ENCODE measurements at places on chromosomes 7 and 10.

DNA sequence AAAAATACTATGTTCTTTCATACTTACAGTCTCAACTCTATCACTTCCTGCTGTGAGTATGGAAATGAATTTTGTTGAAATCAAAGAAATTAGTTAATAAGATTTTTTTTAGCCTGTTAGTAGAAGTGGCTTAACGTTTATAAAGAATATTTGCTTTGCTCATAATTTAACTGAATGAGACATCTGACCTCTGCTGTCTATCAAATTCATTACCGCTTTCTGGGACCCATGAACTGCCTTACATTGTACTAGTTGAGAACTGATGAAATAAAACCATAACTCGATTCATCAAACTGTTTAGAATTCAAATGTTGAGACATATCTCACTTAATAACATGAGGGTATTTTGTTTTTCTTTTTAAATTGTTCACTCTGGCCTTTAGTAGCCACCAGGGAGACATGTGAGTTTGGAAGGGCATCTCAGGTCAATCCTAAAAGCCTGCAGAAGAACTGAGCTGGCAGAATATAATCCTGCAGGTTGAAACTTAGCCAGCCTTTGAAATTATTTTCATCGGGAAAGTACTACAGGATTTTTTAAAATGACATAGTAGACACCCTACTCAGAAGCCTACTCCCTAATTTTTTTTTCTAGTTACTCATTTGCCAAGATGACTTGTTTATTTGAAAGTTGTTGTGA, 78.7 kb downstream of the KIAA1217 start:
- no peak for DNase-seq

- no peak for DNase-seq
Observed at GRCh38 chr7:14821757-14822480, 80.6 kb downstream of the DGKB start.

DNA sequence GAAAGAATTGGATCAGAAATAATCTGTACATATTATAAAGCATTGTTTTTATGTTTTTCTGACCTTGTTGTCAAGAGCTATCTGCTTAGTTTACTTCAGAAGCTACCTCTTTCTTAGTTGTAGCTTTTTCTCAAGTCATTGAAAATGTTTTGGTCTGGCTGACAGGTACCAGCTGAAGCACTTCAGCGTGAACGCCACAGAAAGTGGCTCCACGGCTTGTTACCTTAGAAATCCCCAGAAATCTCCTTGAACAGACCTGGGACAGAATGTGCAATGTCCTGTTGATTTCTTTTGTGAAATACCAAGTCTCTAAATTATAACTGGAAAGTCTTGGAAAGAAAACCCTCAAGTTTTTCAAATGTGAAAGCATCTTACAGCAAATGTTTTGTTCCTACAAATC, 96.8 kb downstream of the ZMYND11 start:
- DNase-seq = no peak

DNA sequence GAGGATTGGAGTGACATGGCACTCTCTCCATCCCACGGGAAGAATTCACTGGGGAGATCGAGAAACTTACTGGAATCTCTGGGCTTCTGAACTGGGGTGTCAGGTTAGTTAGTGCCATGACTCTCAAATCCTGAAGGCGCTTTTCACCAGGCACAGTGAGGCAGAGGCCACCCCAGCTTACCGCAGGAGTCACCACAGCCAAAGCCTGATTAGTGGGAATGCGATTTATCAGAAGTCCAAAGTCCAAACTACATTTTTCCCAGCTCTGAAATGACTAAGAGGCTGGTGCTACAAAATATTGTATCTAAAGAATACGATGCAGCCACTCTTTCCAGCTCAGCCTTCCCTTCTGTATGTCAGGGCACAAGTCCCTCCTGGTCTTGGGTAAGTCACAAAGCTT, 334.8 kb upstream of the SHH start:
- DNase-seq = no peak

- DNase-seq = no peak
Observed at GRCh38 chr10:50437248-50437647, 185.9 kb upstream of the ASAH2 start.

DNA sequence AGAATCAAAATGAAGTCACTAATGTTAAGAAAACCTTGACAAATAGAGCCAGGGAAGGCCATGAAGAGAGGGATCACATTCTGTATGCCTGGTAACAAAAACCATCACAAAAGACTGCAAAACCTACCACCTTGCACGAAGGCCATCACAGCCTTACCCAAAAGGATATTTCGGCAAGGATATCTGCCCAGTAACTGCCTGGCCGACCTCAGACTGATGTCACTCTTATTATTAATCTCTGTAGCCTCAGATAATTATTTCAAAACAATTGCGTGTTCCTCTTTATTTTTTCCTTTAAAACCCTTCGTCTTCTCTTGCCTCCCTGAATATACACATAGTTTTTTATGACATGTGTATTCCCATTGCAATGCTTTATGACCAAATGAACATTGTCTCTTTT, 52.5 kb downstream of the CDC14C start:
- DNase-seq = no peak

Data from Right ventricle myocardium inferior (tissue), 1 donor.